ENCODE measurements at places on chromosomes 13 and 19. TPM values are rescaled to one million over a fixed set of nuclear protein-coding genes. Genes with fewer than 3 reads are reported as not detected.

NLRP7 gene
- total RNA-seq, result not detected

TLE6 gene
- total RNA-seq, result 6.3 TPM

DNA sequence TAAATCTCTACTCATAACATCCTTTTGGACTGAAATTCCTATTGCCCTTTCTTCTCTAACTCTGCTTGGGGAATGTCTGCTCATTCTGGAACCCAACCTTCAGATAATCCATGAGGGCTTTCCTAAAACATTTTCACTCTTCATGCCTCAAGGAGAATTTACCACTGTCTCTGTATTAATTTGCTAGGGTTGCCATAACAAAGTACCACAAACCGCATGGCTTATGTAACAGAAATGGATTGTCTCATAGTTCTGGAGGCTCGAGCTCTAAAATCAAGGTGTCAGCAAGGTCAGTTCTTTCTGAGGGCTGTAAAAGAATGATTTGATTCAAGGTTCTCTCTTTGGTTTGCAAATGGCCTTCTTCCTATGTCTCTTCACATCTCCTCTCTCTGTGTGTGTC lies 209.7 kb downstream of the LACC1 start:
- no peak for DNase-seq

- no peak for DNase-seq
Observed at GRCh38 chr19:38569368-38569983, 48.3 kb downstream of the MAP4K1 start.

- no peak for DNase-seq
Observed at GRCh38 chr13:28622286-28622685, 36.6 kb upstream of the POMP start.

DNA sequence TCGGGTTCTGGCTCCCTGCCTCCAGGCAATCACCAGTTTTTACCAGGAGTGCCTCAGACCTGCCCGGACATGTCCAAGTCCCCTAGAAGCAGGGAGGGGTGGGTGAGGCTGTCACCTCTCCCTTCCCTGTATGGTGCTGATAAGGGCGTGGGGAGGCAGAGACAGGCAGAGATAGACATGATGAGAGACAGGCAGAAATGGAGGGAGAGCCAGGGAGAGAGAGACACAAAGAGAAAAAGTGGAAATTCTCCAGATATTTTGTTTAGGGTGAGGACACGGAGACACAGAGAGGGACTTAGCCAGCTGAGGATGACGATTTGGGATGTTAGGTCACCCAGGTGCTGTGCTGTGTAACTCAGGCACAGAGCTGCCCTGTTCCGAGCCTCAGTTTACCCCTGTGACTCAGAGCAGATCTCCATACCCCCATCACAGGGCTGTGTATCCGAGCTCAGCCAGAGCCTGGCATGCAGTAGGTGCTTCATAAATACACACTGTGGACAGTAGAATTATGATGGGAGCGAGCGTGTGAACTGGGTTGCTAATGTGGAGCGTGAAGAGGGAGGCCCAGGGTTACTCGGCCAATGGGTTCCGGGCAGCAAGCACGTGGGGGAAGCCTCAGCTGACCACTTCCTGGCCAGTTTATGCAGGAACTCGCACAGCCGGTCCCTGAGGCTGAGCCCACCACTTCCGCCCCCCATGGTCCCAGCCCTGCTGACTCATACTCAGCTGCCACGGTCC lies 11.9 kb upstream of the GDF15 start:
- DNase-seq, result peak; percentile 100

DNA sequence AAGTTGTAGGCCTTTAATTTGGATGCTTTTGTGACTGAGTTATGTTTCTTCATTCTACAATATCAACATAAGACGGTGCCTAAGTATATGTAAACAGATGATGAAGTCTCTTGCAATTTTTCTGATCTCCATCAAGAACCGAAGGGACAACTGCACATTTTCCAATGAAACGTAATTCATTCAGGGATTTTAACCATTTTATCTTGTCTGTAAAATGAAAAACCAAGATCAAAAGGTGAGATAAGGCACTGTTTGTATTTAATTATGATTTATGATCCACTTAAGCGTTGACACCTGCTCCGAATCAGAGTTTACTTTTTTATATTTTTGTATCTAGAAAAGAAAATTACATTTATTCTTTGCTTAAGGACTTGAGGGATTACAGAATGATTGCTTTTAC lies 556.8 kb upstream of the ARGLU1 start:
- DNase-seq, result no peak

DNA sequence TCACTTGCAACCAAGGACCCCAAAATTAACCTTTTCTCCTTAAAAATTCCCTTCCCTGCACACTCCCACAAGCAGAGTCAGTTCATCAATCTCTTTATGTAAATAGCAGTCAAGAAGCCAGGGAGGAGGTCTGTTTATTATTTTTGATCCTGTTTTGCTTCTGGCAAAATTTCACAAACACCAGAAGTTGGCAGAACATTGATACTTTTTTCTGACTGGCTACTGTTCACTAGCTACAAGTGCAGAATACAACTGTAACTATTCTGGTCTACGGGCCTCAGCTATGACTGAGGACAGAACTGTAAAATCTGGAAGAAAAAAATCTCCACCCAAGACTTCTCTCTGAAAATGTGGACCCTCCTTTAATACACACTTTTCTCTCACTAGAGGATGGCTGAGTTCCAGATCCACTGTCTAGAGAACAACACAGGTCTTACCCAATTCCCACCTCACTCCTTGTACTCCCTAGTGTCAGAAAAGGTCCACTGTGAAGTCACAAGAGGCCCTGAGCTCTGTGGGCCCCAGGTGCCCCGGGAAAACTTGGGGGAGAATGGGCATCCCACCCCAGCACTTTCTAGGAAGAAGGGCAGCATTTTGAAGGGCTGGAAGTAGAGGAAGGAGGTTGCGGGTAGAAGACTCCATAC lies 14.5 kb downstream of the STARD13 start:
- DNase-seq, result no peak

- DNase-seq, result no peak
Observed at GRCh38 chr13:73411067-73411809, 352.4 kb downstream of the KLF5 start.

All from A172 (cell line).